ENCODE measurements at places on chromosomes 13 and 19. TPM values are rescaled to one million over a fixed set of nuclear protein-coding genes. Genes with fewer than 3 reads are reported as not detected.

DNA sequence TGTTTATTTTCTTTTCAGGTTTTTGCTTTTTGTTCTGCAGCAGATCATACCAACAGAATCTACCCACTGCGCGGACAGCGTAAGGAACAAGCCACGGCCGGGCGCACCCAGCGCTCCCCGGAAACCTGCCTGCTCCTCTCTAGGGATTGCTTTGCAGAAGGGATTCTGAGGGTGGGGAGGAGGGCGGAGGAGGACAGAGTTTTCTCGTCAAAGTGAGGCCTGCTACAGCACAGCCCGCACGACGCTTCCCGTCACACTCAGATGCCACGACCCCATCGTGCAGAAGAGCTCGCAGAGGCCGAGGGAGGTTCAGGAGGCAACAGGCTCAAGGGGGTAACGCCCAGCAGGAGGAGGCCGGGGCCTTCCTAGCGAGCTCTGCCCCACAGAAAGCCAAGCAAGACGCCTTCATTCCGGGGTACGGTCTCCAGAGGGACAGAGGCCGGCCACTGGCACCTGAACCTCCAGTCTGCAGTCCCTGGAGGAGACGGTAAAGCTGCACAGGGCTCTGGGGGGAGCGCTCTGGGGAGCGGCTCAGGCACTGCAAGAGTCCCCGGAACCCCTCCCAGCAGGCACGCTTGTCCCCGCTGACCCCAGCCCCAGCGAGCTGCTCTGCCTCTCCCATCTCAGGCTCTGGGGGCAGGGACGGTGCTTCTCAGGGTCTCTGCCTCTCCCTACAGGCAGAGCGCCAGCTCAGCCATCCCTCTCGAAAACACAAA, 6.9 kb downstream of the REXO1 start:
- no peak overlapping the region for H3K27ac ChIP-seq
- no peak for DNase-seq
- no peak overlapping the region for H3K4me3 ChIP-seq

GRCh38 chr13:40063278-40063698, 407.8 kb downstream of the COG6 start:
- H3K27me3 ChIP-seq, result no peaks in the 10 kb centered on the region
- peaks cover 46% of the 10 kb centered on the region for H3K4me1 ChIP-seq
- no peak for DNase-seq
- H3K36me3 ChIP-seq, result no peaks in the 10 kb centered on the region

Gene RAD23A
- 190 TPM for total RNA-seq

DNA sequence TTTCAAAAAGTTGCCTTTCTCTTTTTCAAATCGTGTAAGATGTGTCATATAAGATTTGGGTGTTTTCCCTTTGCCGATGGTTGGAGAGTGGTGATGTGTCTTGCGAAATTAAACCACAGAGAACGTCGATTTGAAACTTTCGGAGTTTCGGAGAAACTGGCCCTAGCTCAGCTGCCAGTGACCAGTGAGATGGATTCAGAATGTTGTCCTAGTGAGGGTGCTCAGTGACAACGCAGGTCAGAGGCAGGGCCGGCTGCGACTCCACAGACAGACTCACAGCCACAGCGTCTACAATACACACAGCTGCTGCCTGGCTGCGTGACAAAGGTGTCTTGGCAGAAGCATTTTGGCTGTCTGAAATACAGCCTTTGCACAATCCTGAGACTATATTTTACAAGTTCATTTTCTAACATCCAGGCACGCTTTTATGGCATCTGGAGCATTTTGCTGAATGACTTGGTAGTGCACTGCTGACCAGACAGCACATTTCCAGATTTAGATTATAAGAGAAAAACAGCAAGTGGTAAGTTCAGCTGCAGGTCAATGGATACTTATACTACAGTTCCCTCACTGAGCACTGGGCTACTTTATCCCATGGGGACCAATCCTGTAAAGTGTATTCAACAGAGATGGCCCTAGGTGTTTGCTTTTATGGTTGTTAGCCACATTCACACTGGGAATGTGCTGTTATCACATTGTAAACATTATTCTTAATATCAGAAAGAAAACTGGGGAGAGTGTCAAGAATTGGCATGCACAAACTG, 207.5 kb downstream of the KCNRG start:
- peaks cover 5% of the 10 kb centered on the region for H3K36me3 ChIP-seq
- no peak overlapping the region for H3K27ac ChIP-seq
- peak overlapping the region; percentile 57 for H3K4me3 ChIP-seq
- peak; percentile 45 for DNase-seq

Gene LENG9
- total RNA-seq, result 5.3 TPM

DNA sequence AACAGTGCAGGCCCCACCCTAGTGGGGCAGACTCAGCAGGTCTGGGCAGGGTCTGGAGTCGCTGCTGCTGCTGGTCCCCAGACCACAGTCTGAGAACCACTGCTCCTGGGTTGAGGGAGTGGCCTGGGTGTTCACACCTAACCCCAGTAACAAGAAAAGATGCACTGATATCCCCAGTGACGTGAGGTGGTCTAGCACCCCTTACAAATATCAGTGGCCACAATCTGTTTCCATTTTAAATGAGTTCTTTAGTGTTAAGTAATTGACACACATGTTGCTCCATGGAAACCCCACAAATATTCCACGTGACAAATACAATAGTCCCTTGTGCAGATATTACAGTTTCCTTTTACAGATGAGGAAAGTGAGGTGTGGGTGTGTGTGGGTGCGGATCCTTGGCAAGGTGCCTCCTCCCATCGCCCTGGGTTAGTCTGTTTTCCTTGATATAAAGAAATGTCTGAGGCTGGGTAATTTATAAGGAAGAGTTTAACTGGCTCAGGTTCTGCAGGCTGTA, 96.3 kb upstream of the GPR183 start:
- no peak for DNase-seq
- no peak overlapping the region for H3K4me3 ChIP-seq
- H3K27ac ChIP-seq, result peak overlapping the region; percentile 24
- H3K27me3 ChIP-seq, result no peaks in the 10 kb centered on the region

DNA sequence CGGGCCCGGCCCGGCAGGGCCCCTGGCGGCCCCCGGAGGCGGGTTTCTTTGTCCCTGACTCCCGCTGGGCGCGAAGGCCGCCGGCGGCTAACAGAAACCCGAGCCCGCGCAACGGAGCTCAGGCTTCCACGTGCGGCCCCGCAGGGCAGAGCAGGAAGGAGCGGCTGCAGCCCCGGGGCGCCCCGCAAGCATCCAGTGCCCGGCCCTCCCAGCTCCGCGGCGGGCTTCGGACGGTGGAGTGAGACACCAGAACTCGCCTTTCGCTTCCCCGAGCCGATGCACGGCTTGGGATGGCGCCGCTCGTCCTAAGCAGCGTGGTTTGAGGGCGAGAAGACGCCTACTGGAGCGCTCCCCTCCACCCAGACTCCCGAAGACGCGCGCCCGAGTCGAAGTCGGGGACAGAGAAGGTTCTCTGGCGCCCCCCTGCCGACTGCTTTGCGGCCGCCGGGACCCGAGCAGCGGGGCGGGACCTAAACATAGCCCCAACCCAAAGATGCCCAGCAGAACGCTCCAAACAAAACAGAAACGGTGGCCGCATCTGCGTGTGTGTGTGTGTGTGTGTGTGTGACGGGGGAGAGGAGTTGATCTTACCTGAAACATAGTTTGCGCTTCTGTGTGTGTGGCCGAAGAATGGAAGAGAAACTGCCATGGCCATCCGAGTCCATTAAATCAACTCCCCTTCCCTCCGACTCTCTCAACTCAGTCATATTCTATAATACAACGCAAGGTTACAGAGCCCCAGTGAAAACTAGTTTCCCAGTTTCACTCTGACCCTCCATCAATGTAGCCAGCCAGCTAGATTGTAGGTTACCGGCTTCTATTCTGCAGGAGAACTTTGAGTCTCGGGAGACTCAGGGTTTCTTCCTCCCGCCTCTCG, 629 bp upstream of the FGF9 start:
- DNase-seq, result peak; percentile 69
- peak overlapping the region; percentile 40 for H3K27ac ChIP-seq
- peaks cover 39% of the 10 kb centered on the region for H3K4me1 ChIP-seq
- peaks cover 24% of the 10 kb centered on the region for H3K27me3 ChIP-seq

- H3K4me3 ChIP-seq, result no peak overlapping the region
- no peak overlapping the region for H3K27ac ChIP-seq
- H3K27me3 ChIP-seq, result no peaks in the 10 kb centered on the region
- peaks cover 50% of the 10 kb centered on the region for H3K36me3 ChIP-seq
- no peak for DNase-seq
- H3K4me1 ChIP-seq, result peaks cover 35% of the 10 kb centered on the region
Measured at GRCh38 chr19:49863254-49863934, 4.0 kb downstream of the PNKP start.

GRCh38 chr19:43606569-43607229, 5.2 kb upstream of the SRRM5 start:
- H3K4me3 ChIP-seq, result no peak overlapping the region
- no peak overlapping the region for H3K27ac ChIP-seq
- DNase-seq, result no peak
- H3K4me1 ChIP-seq, result peaks cover 3% of the 10 kb centered on the region
- no peaks in the 10 kb centered on the region for H3K27me3 ChIP-seq
- H3K36me3 ChIP-seq, result peaks cover 5% of the 10 kb centered on the region

Gene SHANK1
- not detected for total RNA-seq

Gene RTBDN
- total RNA-seq, result not detected

- no peak overlapping the region for H3K27ac ChIP-seq
- no peak for DNase-seq
- H3K4me1 ChIP-seq, result no peaks in the 10 kb centered on the region
- H3K27me3 ChIP-seq, result no peaks in the 10 kb centered on the region
- H3K36me3 ChIP-seq, result no peaks in the 10 kb centered on the region
Measured at GRCh38 chr13:105083992-105084391, 1451.5 kb downstream of the EFNB2 start.

DNA sequence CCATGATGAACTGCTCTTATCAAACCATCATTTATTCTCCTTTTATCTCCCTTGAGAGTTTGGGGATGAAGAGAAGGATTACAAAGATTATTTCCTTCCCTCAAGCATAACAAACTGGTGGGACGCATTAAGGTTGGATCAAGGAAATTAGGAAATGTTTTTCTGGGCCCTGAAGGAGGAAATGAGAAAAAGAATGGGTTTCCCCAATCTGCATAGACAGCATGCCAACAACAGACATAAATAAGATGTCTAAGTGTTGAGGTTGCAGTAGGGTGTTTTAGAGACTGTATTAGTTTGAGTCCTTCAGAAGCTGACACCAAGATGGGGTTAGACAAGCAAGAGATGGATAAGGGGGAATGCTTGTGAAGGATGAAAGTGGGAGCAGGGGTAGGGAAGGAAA, 7.3 kb downstream of the EPSTI1 start:
- H3K4me1 ChIP-seq, result peaks cover 18% of the 10 kb centered on the region
- DNase-seq, result no peak
- no peaks in the 10 kb centered on the region for H3K27me3 ChIP-seq
- H3K36me3 ChIP-seq, result peaks cover 3% of the 10 kb centered on the region
- no peak overlapping the region for H3K4me3 ChIP-seq
- H3K27ac ChIP-seq, result no peak overlapping the region

DNA sequence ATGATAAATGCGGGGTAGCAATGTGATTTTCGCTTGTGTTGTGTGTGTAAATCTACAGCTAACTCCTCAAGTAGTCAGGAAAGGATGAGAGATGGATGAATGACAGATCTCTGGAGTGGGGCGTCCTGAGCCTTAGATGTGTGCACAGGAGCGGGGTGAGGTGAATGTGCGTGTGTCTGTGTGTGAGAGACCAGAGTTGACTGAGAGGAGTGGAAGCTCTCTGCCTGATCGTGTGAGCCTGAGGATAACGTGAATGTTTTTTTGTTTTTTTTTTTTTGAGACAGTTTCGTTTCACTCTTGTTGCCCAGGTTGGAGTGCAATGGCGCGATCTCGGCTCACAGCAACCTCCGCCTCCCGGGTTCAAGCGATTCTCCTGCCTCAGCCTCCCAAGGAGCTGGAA, 805 bp downstream of the ZNF461 start:
- H3K4me1 ChIP-seq, result peaks cover 28% of the 10 kb centered on the region
- H3K27ac ChIP-seq, result peak overlapping the region; percentile 61
- peaks cover 61% of the 10 kb centered on the region for H3K36me3 ChIP-seq
- H3K27me3 ChIP-seq, result no peaks in the 10 kb centered on the region
- no peak for DNase-seq

DNA sequence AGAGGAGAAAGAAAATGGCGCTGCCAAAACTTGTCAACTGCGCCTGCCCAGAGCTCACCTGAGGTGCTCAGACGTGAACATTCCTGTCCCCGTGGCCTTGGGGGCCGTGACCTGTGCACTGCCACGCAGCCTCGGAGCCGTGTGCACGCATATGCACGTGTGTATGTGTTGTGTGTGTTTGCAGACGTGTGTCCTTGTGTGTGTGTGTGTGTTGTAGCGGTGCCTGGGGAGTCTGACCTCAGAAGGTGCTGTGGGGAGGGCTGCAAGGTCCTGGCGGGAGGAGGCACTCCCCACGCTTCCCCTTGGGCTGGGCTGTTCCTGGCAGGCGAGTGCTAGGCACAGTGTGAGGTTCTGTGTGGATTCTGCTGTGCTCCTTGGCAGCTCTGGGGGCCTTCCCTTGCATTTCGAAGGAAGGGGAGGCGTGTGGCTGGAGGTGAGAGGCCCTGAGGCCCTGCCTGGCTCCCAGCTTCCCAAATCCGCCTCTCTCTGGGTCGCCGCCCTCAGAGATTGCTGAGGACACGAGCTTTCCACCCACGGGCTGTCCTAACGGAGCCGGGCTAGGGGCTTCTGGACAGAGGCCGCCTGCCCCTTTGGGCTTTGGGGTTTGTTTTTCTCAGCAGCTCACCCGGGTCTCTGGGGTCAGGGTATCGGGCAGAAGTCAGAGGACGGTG, 4.5 kb downstream of the BSG start:
- H3K4me3 ChIP-seq, result no peak overlapping the region
- H3K27me3 ChIP-seq, result no peaks in the 10 kb centered on the region
- peaks cover 27% of the 10 kb centered on the region for H3K4me1 ChIP-seq
- no peak for DNase-seq

DNA sequence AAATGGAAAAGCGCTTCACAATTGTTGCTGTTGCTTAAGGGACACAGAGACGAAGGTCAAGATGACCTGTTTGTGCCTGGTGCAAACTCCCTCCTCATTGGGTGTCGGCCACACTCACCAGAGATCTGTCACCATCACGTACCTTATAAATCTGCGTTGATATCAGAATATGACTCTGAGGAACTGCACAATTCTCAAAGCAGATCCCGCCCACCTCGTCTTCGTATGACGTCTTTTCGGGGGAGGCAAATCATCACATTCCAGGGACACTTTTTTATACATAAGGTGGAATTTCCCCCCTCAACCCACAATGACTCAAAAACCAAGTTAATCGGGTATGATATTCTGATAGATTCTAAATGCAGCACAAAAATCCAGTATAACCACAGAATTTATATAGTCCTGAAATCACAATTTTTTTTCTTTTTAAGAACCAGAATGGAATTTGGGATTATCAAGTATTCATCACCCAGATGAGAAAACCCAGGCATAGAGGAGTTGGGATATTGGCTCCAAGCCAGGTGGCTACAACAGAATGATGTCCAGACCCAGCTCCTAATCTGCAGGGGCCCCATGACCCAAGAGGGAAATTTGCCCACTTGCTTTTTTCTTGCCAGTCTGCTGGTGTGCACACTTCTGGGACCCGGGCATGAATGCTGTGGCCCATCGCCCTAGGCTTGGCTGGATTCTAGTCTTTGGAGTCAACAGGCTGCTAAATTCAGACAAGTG, 50.6 kb upstream of the MTIF3 start:
- DNase-seq, result no peak
